ENCODE measurements at places on chromosomes 1 and 21.
A peak's percentile ranks its signal among the peaks of the same experiment; 100 is the strongest.

GRCh38 chr1:42979896-42980800 lies 21.5 kb upstream of the SLC2A1 start:
- DNase-seq = no peak

DNA sequence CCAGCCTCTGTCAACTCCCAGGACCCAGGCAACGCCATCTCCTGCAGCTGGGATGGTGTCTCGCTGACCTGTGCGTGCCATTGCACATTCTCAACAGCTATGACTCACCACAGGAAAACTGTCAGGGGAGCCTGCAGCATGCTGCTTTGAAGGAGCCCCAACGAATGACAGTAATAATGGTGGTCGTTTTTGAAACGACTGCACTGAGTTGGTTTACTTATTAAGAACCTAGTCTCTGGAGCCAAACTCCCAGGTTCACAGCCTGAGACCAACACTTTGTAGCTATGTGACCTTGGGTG lies 21.6 kb downstream of the TCEA3 start:
- peak; percentile 70 for DNase-seq

DNA sequence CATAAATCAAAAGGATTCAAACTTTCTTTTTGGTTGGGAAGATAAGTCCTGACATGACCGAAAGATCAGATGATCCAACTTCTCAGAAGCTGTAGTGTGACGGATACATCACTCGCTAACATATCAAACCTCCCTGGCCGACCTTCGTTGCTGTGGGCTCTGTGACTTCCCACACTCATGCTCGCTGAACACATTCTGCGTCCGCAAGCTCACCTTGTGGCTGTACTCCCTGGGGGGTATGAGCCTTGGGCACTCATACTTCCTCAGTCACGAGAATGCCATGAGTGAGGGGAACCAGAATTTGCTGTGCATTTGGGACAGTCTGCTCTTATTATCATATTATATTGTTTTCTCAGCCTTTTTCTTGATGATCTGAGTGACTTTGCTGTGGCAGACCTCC lies 105.4 kb downstream of the RWDD3 start:
- no peak for DNase-seq

- DNase-seq = no peak
Observed at GRCh38 chr1:207029701-207030521, 2.6 kb downstream of the C1orf116 start.

- DNase-seq = no peak
Observed at GRCh38 chr1:23509896-23510295, 21.1 kb downstream of the E2F2 start.

DNA sequence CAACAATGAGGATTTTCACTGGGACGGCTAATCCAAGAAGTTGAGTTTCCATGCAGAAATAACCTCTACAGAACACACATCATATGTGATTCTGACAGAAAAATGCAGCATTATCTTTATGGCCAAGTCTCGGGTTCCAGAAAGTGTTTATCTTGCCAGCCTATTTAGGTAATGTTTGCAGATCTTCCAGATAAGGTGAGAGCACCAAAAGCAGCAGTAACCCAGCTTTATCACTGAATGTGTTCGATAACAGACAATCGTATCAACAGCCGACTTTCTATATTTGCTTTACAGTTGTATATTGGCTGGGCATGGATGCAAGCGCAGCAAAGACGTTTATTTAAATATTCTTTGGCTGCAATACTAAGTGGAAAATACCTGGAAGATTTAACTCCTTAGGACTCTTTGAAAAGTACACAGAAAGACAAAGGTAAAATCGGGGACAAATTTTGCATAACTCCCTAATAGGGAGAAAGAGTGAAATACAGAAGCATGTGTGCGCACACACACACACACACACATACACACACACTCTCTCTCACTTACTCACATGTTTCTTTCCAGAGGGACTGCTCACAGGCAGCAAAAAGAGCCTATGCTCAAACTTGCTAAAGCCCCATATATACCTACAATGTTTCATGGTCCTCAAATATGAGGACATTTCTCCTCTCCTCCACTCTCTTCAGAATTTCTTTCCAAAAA lies 3.0 kb upstream of the CTSK start:
- no peak for DNase-seq

GRCh38 chr1:206658264-206658980 lies 23.1 kb downstream of the DYRK3 start:
- DNase-seq = no peak

- no peak for DNase-seq
Observed at GRCh38 chr1:101435831-101436511, 199.2 kb downstream of the S1PR1 start.

- DNase-seq = no peak
Observed at GRCh38 chr1:11335417-11336056, 62.5 kb downstream of the UBIAD1 start.

- DNase-seq = no peak
Observed at GRCh38 chr21:32207406-32207716, 71.5 kb downstream of the MIS18A start.

DNA sequence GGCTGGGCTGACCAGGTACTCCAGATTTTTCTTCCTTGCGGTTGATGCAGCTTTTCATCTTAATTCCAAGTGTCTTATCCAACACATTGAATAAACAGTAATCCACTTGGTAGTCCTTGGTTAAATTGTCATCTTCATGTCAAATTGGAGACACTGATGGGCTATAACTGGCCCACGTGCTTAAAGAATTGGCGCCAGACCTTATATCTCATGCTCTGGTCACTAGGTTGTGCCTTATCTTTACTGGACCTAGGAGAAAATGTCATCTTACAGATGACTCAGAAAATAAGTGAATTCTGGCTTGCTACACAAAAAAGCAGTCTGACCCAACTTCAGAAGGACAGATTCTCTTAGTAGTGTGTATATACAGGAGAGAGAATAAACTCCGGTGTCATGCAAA lies 16.2 kb downstream of the LRRC42 start:
- no peak for DNase-seq

DNA sequence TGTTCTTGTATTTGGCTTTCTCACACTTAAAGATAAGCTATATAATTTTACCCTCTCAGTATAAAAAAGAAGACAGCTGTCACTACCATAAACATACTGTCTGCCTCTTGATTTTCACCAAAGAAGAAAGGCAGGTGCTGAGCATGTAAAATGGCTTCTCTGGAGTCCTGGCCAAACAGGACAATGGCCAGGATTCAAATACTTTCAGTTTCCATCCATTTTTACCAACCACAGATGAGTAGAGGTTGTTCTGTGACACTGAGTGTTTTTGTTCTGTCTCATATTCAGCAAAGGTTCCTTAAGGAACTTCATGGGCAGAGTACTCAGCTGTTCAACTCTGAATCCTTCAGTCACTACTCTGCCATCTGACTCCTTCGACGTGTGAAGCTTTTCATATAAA lies 29.4 kb upstream of the RAB3GAP2 start:
- DNase-seq = no peak

DNA sequence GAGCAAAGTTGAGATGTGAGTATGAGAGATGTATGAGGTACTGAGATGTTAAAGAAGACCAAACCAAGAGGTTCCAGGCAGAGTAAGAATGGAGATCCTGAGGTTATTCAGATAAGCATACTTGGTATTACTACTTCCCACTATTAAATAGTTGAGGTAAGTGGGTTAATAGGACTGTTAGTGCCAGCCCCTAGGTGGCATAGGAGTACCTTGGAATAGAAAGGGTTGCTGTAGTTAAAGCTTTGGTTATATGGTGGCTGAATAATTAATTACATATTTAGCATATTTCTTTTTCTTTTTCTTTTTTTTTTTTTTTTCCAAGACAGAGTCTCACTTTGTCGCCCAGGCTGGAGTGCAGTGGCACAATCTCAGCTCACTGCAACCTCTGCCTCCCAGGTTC lies 397.9 kb upstream of the TMPRSS15 start:
- no peak for DNase-seq

- peak; percentile 85 for DNase-seq
Observed at GRCh38 chr1:109619576-109620400, at the start of the genes AMPD2 and GNAT2. Gene AMPD2, plus strand, starts transcription at chr1:109619837. Its CDS starts 1,339 bp downstream, at chr1:109621176. Gene GNAT2, minus strand, starts transcription at chr1:109619616. Its CDS starts 6,746 bp downstream, at chr1:109612870.

DNA sequence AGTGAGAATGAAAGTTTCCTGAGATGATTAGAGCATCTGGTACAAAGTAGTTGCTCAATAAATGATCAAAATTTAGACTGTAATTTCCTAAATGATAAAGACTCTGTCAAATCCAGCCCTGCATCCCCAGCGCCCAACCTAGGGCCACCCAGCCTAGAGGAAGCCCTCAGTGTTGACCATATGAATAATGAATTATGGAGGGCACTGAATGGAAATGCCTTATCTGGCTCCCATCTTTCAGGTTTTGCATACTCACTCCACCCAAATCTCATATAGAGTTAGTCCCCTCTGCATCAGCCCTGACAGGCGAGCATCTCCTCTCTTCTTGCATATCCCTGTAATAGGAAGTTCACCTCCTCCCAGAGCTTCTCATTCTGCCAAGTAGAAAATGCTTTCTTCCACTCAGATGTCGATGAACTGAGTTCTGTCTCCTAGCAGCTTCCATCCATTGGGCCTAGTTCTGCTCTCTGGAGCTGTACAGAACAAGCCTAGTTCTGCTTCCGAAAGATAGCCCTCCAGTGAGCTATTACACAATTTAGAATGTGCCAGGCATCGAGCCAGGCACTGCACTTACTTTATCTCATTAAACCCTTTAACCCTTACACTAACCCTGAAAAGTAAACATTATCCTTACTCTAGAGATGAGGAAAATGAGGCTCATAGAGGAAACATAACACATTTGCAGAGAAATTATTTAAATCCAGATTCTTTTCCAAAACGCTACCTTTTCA lies 20.9 kb downstream of the COA7 start:
- DNase-seq = no peak

GRCh38 chr1:178560871-178561376 lies 48.0 kb downstream of the TEX35 start:
- no peak for DNase-seq

DNA sequence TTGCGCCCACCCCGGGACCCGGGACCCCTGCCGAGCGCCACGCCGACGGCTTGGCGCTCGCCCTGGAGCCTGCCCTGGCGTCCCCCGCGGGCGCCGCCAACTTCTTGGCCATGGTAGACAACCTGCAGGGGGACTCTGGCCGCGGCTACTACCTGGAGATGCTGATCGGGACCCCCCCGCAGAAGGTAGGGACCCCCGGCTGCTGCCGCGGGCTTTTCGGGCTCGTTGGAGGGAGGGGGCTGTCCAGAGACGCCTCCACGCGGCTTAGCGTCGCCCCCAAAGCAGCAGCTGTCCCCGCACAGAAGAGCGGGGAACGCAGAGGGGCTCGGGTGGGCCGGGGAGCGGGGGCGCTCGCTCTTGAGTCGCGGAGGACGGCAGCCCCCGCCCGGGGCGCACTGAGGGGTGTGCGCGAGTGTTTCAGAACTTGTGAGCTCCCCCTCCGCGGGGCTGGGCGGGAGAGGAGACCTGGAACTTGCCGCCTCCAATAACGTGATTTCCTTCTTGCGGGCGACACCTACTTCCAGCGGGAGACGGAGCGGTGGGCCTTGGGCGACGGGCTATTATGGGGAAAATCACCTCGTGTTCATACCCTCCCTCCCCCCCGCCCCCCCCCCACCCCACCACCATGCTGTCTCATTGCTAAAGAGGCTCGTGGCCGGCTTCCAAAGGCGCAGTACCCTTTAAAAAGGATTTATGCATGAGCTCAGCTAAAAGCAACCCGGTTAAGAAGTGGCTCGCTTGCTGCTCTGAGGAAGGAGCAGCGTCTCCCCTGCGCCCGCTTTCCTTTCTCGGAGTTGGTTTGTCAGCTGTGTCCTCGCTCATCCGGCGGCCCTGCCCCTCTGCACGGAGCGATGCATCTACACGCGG lies 664 bp downstream of the BACE2 start:
- peak; percentile 62 for DNase-seq

GRCh38 chr1:196608390-196609369 lies at the start of gene KCNT2:
Gene KCNT2, minus strand, starts transcription at chr1:196608440. Its CDS starts 131 bp downstream, at chr1:196608309.
- peak; percentile 34 for DNase-seq

DNA sequence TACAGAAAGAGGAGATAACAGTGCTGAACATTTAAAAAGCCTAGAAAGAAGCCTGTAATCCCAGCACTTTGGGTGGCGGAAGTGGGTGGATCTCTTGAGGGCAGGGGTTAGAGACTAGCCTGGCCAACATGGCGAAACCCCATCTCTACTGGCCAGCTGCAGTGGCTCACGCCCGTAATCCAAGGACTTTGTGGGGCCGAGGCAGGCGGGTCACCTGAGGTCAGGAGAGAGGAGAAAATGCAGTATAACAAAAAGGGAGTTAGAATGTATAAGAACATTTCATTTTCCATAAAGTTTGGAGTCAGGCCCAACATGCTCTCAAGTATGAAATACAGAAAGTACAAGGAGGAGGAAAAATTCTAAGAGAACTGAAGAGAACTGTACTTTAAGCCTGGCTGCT lies 134.5 kb downstream of the SMYD3 start:
- no peak for DNase-seq

- DNase-seq = peak; percentile 71
Observed at GRCh38 chr1:116498789-116499628, 71.8 kb downstream of the CD58 start.

DNA sequence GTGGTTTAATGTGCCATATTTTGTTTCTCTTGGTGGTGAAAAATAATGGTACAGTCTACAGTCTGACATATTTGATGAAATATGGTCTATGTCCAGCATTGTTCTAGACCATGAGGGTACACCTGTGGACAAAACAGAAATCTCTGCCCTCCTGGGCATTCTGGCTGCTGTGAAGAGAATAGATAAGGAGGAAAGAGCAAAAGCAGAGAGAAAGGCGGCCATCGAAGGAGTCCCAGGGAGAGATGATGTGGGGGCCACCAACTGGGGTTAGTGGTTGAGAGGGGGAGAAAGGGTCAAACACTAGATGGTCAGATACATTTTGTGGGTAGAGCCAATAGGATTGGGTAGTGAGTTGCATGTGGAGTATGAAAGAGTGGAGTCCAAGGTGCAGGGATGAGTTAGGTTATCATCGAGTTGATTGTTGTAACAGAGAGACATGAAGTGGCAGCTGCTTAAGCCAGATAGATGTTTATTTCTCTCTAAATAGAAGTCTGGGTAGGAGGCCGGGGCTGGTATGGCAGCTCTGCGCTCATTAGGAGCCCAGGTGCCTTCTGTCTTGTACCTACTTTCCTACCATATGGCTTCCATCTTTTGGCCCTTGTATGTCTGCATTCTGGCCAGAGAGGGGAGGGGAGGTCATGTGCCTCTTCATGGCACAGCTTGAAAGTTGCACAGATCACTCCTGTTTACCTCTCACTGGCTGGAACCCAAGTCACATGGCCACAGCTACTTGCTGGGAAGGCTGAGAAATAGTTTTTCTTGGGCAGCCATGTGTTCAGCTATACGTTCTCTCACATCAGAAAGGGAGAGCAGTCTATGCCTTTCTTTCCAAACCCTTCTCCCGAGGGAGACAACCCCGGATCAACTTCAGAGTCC lies 13.0 kb downstream of the UBE4B start:
- peak; percentile 48 for DNase-seq

- no peak for DNase-seq
Observed at GRCh38 chr1:204178487-204179281, 12.5 kb upstream of the REN start.

DNA sequence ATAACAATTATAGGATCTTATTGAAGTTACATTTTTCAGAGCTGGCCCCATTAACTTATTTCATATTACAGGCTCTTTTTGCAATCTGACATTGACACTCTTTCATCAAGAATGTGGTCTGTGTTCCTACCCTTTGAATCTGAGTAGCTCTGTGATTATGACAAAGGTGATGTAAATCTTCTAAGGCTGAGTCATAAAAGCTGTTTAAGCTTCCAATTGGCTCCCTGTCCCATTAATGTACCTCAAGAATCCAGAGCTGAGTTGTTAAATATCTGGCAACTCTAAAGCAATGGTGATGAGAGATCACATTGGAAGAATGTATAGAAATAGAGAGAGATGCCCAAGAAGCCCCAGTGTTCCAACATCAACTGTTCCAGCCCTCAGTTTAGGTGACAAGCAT lies 178.5 kb upstream of the DEPDC1 start:
- peak; percentile 8 for DNase-seq

Measured in fibroblast of mammary gland (primary cell).